Sigmoid colon (tissue), 7 donors: ENCODE measurements at places on chromosomes 16 and 17. TPM values are rescaled to one million over a fixed set of nuclear protein-coding genes. Genes with fewer than 3 reads are reported as not detected.
A peak's percentile ranks its signal among the peaks of the same experiment; 100 is the strongest.

DNA sequence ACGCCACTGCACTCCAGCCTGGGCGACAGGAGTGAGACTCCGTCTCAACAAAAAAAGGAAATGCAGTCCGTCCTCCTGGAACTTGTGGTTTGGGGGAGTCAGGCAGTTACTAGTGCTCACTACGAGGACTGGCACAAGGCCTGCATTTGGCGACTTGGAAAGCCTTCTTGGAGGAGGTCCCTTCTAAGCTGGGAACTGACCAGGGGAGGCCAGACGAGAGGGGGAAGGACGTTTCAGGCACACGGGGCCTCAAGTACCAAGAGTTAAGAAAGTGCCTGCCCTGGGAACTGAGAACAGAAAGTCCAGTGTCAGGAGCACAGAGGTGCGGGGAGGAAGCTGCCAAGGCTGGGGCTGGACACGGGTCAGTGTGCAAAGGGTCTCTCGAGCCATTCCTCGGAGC lies 89.9 kb downstream of the ABR start:
- peaks cover 9% of the 10 kb centered on the region for H3K36me3 ChIP-seq
- DNase-seq, result no peak
- H3K27ac ChIP-seq, result no peak overlapping the region
- no peaks in the 10 kb centered on the region for H3K27me3 ChIP-seq
- H3K4me3 ChIP-seq, result no peak overlapping the region
- peaks cover 17% of the 10 kb centered on the region for H3K4me1 ChIP-seq

- H3K4me1 ChIP-seq, result no peaks in the 10 kb centered on the region
- peak; percentile 34 for DNase-seq
Measured at GRCh38 chr16:88349903-88350900, 32.6 kb upstream of the ZNF469 start.

DNA sequence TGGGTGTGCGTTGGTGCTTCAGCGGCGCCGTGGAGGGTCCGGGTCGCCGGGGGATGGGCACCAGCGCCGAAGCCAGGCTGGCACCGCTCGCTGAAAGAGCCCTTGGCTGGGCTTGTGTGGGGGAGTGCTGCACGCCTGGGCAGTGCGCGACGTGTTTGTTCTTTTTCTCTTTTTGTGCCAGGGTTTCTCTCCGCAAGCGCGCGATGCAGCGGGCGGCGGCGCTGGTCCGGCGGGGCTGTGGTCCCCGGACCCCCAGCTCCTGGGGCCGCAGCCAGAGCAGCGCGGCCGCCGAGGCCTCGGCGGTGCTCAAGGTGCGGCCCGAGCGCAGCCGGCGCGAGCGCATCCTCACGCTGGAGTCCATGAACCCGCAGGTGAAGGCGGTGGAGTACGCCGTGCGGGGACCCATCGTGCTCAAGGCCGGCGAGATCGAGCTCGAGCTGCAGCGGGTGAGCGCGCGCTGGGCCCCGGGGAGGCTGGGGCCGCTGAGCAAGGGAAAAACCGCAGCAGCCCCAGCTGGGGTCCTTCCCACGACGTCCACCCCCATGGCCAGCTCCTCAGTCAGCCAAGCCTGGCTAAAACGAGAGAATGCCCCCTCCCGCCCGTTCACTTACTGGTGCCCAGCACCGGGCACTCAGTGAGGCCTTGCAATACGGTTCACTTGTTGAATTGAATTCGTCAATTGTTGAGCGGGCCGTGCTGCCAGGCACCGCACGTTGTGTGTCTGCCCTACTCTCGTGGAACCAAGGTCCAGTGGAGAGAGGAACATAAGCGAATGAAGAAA lies 541 bp downstream of the GPT2 start:
- H3K27me3 ChIP-seq, result peaks cover 8% of the 10 kb centered on the region
- no peaks in the 10 kb centered on the region for H3K36me3 ChIP-seq
- peaks cover 16% of the 10 kb centered on the region for H3K4me1 ChIP-seq
- H3K4me3 ChIP-seq, result peak overlapping the region; percentile 54

- no peak overlapping the region for H3K4me3 ChIP-seq
- H3K4me1 ChIP-seq, result no peaks in the 10 kb centered on the region
- peaks cover 16% of the 10 kb centered on the region for H3K27me3 ChIP-seq
- no peak for DNase-seq
- no peak overlapping the region for H3K27ac ChIP-seq
Measured at GRCh38 chr17:19537111-19537510, 3.5 kb downstream of the SLC47A1 start.

DNA sequence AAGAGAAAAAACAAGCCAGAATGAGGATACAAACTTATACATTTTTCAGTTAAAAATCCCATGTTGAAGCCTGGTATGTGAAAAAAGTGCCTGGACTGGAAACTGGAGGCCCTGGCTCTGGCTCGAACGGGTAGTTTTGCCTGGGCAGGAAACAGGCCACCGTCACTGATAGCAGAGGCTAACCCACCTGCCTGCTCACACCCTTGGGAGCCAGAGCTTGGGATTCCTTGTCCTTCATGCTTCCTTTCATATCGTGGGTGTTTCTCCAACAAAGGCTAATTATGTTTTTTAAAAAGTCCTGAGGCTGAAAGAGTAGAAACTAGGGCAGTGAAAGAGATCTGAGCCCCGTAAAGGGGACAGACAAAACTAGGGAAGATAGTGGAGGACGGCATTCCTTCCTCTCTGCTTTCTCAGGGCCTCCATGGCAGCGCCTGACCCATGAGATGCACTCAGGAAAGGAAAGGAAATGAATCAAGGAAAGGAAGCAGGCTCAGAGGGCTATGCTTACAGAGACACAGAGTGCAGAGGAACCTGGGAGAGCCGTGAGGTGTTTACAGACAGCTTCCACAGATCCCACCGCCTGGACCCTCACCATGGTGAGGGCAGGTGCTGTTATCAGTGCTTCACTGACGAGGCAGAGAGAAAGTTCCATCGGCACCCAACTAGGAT lies 138.1 kb downstream of the PARN start:
- H3K27ac ChIP-seq, result no peak overlapping the region
- no peaks in the 10 kb centered on the region for H3K27me3 ChIP-seq

- DNase-seq, result no peak
- H3K4me3 ChIP-seq, result no peak overlapping the region
- no peak overlapping the region for H3K27ac ChIP-seq
- H3K4me1 ChIP-seq, result no peaks in the 10 kb centered on the region
- no peaks in the 10 kb centered on the region for H3K27me3 ChIP-seq
- H3K36me3 ChIP-seq, result no peaks in the 10 kb centered on the region
Measured at GRCh38 chr16:9970796-9971195, 211.4 kb downstream of the GRIN2A start.

Gene COTL1
- total RNA-seq, result 34.6 TPM
